ENCODE measurements at places on chromosomes 1 and 21.

GRCh38 chr1:198273748-198274295 lies 117.0 kb downstream of the NEK7 start:
- DNase-seq = no peak

DNA sequence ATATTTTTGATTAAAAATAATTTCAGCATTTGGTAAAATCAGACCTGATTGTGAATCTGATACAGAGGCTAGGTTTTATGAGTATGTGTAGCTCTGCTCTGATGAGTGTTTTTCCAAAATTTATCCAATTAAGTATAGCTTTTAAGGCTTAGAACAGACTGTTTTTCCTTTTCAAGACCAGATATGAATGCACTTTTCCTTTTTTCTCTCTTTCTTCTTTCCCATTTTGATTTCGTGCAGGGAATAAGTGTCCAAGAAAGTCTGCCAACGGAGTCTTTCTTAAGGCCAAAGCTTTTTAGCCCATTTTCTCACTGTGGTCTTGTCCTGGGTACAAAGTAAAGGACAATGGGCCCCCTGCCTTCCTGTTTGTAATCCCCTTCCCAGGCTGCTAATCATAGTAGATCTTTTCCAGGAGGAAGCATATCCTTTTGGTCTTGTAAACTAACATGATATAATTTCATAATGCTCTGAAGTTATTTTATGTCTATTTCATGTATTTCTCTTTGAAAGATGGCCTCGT lies 2.9 kb downstream of the KIF1B start:
- DNase-seq = no peak

DNA sequence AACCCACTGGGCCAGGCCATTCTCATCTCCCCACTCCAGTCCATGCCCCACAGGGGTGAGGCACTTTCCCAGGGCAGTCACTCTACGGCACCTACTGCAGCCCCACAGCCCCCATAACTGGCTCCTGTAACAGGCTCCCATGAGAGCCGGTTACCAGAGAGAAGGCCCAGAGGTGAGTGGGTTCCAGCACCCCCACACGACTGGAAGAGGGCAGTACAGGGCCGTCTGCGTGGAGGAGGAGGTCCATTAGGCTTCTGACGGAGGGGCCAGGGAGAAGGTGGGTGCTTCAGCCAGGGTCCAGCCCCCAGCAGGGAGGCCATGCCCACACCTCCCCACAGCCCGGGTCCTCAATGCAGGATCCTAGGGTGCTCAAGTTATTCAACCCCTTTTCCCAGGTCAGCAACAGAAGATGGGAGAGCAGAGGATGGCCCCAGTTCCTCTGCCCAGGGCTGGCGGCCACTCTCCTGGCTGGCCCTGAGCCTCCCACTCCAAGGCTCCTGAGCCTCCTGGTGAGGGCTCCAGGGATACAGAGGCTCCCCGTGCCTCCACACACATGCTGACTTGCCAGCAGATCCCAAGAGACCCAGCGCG lies 1.6 kb downstream of the ACAP3 start:
- DNase-seq = no peak

DNA sequence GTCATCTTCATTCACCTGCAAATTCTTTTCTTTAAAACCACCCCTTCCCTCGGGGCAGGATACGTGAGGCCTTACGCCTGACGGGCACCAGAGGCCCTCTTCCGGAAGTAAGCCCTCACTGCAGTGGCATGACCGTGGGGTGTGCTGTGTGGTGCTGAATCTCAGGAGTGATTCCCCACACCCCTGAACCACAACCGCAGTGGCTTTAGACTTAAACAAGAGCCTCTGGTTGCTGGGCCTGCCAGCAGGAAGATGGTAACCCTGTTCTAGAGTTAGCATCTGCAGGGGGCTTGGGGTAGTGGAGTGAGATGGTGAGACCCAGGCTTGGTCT lies 12.1 kb downstream of the BSND start:
- no peak for DNase-seq

DNA sequence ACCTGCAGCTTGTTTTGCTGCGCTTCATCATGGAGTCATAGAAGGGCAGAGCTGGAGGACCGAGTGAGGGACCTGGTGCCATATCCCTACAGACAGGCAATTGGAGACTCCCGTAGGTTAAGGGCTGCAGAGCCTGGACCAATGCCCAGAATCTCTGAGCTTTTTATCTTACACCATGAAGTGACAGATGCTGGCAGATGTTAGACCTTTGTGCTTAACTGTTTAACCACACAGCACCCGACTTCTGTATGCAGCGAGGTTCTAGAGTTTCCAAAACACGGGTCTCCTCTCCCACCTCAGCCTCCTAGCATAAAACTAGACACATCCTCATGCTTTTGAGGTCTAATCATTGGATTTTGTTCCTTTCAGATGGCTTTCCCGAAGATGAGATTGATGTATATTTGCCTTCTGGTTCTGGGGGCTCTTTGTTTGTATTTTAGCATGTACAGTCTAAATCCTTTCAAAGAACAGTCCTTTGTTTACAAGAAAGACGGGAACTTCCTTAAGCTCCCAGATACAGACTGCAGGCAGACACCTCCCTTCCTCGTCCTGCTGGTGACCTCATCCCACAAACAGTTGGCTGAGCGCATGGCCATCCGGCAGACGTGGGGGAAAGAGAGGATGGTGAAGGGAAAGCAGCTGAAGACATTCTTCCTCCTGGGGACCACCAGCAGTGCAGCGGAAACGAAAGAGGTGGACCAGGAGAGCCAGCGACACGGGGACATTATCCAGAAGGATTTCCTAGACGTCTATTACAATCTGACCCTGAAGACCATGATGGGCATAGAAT lies 47.6 kb downstream of the B3GALT5 start:
- no peak for DNase-seq

GRCh38 chr1:18299441-18300338 lies 181.0 kb upstream of the KLHDC7A start:
- peak; percentile 10 for DNase-seq

DNA sequence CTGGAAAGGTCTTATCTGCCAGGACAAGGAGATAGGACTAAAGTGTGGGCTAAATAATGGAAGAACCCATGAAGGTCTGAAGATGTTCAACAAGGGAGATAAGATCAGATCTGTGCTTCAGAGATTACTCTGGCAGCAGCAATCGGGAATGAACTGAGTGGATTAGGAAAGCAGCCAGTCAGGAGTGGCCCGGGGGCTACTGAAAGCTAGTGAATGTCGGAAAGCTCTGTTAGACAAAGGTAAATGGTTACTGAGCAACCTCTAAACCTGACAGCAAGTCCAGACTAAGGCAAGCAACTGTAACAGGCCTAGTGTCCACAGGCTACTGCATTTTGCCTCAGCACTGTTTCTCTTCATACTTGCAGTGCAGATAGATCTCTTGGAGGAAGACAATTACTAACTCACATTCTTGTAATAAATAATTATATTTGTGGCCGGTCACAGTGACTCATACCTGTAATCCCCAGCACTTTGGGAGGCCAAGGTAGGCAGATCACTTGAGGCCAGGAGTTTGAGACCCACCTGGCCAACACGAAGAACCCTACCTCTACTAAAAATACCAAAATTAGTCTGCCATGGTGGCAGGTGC lies 12.5 kb downstream of the IQGAP3 start:
- DNase-seq = no peak

DNA sequence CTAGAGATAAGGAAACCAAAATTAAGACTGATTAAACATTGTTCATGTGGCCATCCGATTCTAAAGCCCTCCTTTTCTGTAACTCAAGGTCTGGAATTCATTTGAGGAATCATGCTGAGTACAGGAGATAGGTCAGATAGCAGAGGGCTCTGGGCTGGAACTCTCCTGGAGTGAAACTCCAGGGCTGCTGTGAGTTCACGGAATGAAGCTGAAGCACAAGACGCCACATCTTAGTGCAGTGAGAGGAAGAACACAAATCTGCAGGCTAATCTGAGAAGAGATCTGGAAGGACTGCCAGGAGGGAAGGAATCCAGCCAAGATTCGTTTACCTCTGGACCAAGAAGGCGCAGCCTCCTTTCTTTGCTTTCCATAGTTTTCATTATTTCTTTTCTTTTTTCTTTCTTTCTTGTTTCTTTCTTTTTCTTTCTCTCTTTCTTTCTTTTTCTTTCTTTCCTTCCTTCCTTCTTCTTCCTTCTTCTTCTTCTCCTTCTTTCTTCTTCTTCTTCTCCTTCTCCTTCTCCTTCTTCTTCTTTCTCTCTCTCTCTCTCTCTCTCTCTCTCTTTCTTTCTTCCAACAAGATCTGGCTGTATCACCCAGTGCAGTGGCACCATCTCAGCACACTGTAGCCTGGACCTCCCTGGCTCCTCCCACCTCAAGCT lies 74.8 kb upstream of the ATP1B1 start:
- peak; percentile 54 for DNase-seq

DNA sequence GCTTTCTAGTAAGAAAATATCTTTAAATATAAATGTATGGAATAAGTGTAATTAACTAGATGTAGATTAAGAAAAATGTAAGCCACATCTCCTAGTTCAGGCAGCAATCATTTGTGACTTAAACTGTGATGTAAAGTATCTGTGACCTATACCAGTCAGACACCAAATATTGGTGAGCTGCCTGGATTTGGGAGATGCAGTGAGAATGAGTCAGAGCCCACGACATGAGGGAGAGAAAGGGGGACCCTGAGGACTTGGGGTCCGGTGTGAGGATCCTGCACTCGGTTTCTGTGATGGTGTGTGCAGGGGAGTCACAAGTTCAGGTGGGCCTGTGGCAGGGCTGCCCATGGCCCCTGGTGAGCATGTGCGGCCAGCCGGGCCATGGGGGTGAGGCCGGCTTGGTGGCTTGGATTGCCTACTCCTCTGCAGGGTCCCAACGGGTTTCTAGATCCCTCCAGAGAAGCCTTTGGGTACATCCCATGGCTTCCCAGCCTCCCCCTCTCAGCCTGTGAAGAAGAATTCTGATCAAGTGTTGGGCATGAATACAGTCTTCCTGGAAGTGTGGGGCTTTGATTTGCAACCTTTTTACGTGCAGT lies 19.0 kb upstream of the ABCG1 start:
- no peak for DNase-seq

DNA sequence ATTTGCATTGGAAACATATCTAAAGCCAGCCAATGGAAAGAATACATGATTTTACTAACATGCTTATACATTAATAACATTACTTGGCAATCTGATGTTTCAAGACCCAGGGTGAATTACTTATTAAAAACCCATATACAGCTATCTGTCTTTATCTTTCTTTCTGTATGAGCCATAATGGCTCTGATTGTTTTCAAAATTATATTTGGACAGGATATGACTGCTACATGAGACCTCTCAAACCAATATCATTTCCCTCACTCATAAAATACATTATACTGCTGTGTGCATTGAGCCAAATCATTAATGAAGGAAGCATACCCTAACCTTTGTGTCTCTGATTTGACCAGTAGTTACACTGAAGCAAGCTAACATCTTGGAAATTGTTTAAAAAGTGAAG lies 205.9 kb upstream of the DPYD start:
- DNase-seq = no peak

GRCh38 chr1:204409836-204410687 lies 1.6 kb downstream of the PPP1R15B start:
- DNase-seq = no peak

DNA sequence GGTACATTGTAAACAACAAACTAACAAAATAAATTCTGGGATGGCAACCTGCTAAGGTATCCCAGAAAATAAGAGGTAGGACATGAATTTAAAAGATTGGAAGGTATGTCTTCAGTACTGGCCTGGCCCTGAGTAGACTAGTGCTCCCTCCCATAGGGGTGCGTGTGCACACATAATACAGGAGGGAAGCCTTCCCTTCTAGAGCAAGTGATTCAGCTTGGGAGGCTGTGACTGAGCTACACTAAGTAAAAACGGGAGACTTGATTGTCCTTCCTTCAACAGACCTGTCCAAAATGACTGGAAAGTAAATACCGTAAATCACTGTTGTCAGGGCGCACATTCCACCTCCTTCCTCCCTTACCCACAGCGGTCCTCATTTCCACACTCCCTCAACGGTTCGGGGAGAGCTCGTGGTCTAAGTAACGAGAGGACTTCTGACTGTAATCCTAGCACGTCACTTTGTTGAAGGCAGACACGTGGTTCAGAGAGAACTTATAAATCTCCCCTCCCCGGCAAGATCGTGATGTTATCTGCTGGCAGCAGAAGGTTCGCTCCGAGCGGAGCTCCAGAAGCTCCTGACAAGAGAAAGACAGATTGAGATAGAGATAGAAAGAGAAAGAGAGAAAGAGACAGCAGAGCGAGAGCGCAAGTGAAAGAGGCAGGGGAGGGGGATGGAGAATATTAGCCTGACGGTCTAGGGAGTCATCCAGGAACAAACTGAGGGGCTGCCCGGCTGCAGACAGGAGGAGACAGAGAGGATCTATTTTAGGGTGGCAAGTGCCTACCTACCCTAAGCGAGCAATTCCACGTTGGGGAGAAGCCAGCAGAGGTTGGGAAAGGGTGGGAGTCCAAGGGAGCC lies at the start of gene TGFB2:
Gene TGFB2 (plus strand): TSS at position 523 of the 859 bp plus-strand sequence. CDS start 1,366 bp downstream, outside the sequence.
- peak; percentile 42 for DNase-seq

DNA sequence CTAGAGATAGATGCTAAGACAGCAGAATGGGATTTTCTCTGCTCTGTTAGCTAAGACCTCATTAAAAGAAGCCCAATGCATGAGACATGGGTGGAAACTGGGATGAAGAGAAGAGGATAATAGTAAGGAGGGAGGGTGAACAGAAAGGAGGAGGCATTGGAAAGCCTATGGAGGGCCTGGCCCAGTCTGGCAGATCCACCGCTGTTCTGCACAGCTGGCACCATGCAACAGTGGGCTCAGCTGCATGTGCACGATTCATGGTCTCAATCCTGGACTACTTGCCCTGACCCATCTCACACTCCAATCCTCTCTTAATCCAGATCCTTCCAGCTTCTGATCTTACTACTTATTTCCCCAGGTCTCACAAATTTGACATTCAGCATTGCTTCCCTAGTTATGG lies 2.2 kb downstream of the PHC2 start:
- no peak for DNase-seq

DNA sequence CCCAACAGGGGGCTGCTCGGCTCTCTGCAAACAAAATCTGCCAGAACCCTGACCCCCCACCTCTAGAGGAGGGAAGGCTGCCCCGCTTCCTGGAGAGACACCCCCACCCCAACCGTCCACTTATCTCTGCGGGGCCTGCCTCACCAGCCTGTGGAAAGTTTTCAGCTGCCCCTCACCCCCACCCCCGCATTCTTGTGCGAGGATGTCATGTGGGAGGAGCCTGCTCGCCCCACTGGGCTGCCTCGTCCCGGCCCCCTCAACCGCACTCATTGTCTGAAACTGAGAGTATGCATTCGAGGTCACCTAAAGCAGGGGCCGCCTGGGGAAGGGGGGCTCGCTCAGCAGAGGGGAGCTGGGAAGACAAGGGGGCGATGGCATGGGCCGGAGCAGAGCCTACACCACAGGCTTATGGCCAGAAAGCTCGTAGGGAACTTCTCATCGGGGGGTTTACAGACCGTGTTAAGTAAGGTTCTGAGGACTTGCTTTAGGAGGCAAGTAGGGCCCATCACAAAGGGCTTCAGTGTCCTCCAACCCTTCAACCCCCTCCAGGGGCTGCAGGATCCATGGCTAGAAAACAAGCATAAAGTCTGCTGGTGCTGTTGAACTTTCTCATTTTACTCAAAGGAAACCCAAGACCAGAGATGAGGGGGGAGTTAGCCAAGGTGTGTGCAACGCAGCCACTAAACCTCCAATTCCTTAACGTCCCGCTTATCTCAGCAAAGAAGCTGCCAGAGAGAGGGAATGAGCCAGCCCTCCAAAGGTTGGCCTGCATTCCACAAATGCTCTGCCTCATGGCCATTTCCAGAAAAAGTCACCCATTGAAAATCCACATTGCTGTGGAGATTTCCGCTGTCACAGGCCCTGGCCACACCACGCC lies 9.4 kb downstream of the EPHA2 start:
- peak; percentile 94 for DNase-seq

GRCh38 chr1:43270421-43271095 lies 775 bp downstream of the TMEM125 start:
- peak; percentile 97 for DNase-seq
